CD4-positive, alpha-beta T cell treated with Interleukin-21 for 1 hour (primary cell): ENCODE measurements at places on chromosomes 3 and 15.

DNA sequence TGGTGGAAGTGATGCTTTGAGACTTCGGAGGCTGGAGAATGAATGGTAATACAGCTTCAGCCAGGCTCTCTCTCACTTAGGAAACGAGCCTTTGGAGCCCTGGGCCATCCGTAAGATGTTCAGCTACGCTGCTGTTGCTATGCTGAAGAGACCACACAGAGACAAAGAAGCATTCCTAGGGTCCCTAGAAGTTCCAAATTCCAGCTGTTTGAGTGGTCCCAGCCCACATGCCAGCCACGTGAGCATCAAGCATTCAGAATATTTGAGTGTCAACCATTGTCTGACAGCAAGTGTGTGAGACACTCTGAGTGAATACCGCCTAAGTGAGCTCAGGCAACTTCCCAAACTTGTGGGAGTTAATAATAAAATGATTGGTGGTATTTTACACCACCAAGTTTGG is 212.9 kb downstream of the CD47 start:
- DNase-seq: no peak

- DNase-seq: no peak
These were observed 318.0 kb downstream of the FGF12 start for GRCh38 chr3:192409201-192409837.

GRCh38 chr15:74580538-74581350 is 34.9 kb upstream of the CLK3 start:
- DNase-seq: no peak

GRCh38 chr3:128338536-128339330 is 128.0 kb downstream of the DNAJB8 start:
- DNase-seq: no peak

- DNase-seq: no peak
These were observed 208.2 kb upstream of the SGO1 start for GRCh38 chr3:20394243-20394642.

GRCh38 chr3:42438758-42439157 is 28.3 kb upstream of the LYZL4 start:
- DNase-seq: no peak
